ENCODE measurements at places on chromosomes 5 and 9.

GRCh38 chr5:33824516-33825195, 67.1 kb downstream of the ADAMTS12 start:
- DNase-seq, result no peak

- no peak for DNase-seq
Observed at GRCh38 chr9:128729302-128729701, 5.4 kb upstream of the ZDHHC12 start.

DNA sequence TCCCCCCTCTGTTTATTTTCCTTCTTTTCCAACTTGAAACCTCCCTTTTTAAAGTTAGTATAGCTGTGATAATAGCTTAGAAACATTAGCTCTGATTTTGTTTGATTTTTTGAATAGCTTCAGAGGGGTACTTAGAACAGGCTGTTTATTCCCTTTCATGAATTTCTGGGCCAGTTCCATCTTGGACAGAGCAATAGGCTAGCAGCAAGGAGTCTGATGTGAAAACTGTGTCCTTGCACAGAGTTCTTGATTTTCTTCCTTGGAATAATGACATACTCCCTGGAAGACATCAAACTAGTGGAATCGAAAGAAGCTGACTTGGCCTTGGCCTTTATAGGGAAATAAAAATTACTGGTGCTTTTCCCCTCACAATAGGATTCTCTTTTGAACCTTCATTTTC, 32.9 kb downstream of the NTRK2 start:
- no peak for DNase-seq

GRCh38 chr9:14273696-14274121, 40.2 kb downstream of the NFIB start:
- DNase-seq, result no peak

DNA sequence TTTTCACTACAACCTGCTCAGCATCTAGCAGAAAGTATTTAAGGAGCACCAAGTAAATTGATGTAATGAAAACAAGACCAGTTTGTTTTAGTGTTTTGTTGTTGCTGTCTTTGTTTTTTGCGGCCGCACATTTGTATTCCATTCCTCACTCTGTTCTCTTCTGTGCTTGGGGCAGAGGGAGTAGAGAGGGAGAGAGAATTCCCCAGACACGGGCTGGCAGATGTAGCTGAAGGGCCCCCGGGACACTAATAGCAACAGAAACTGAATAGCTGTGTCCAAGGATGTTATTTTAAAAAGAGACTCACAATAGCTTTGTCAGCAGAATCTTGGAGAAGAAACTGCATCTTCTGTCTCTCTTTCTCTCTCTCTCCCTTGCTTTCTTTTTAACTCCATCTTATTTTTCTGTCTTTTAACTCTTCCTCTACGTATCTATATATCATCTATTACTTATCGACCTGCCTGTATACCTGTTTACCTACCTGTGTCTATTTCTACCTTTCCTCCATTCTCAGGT, 145.3 kb downstream of the PAPPA start:
- no peak for DNase-seq

DNA sequence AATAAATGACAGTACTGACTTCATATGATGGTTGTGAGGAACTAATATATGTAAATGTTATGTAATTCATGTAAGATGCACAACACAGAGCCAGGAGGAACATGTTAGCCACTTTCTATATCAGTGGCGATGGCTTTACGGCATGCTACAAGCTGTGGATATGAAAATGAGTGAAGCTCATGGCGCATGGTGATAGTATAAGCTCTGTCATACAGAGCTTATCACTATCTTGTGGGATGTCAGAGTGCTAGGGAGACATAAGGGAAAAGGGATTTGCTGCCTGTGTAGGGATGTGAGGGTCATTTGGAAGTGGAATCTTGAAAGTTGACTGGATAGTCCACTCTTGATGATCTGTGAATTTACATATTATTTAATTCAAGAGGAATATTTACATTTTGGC, 13.6 kb downstream of the CPEB4 start:
- no peak for DNase-seq

GRCh38 chr5:65482736-65483545, 1.2 kb upstream of the ADAMTS6 start:
- DNase-seq, result no peak

DNA sequence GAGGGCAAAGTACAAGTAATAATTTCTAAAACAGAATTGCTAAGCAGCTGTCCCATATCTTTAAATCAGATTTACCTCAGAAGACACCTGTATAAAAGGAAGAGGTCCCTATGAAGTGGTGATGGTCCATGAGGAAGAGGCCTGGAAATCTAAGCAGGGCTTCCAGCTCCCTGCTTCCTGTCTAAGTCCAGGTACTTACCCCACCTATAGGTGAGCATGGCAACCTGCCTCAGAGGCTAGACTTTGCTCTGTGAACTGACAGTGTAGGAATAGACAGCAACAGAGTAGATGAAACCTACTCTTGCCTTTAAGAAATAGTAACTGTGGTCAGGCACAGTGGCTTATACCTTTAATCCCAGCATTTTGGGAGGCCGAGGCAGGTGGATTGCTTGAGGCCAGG, 55.8 kb upstream of the ARRDC3 start:
- DNase-seq, result no peak

DNA sequence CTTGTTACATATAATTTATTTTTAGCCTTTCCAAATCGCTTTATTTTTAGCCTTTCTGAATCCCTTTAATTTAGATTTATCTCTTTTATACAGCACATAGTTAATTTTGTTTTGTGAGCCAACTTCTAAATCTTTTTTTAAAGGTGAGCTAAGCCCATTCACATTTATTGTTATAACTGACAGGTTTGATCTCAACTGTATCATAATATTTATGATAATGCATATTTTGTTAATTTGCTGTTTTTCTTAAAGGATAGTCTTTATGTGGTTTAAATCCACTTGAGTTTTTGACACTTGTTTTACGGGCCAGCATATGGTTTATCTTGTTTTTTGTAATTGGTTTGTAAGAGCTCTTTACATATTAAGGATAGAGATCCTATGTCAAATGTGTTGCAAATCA, 177.8 kb upstream of the SMIM23 start:
- no peak for DNase-seq

DNA sequence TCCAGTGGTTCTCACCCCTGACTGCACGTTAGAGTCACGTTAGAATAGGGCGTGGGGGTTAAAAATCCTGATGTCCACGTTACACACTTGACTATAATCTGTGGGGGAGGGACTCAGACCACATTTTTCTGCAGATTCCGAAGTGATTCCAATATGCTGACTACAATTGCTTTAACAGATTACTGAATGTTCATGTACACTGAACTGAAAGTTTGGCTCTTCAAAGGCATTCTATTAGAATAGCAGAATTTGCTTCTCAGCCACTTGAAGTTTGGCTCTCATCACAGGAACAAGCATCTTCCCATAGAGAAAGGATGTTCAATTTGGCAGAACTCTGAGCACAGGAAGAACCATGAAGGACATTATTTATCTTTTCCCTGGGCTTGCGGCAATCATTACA, 84.5 kb downstream of the HAPLN1 start:
- DNase-seq, result no peak

- no peak for DNase-seq
Observed at GRCh38 chr5:29963956-29964355, 1229.5 kb upstream of the CDH6 start.

DNA sequence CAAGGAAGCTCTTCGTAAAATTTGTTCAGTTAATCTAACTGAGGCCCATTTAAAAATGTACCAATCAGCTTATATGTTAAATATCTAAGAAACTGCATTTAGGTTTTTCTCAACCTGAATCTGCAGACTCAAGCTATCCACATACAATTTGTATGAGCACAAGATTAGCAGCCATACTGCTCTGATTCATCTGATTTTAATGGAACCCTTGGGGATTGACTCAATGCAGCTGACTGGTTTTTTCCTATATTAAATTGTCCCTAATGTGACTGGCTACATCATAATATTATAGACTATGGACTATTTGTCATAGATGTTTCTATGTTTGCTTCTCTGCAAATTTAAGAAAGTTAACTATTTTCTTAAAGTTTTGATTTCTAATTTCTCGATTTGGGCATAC, 451.0 kb upstream of the TUSC1 start:
- DNase-seq, result no peak

- no peak for DNase-seq
Observed at GRCh38 chr5:158423623-158424200, 564.8 kb upstream of the CLINT1 start.

GRCh38 chr5:84378420-84378819, 6.3 kb downstream of the EDIL3 start:
- DNase-seq, result no peak

DNA sequence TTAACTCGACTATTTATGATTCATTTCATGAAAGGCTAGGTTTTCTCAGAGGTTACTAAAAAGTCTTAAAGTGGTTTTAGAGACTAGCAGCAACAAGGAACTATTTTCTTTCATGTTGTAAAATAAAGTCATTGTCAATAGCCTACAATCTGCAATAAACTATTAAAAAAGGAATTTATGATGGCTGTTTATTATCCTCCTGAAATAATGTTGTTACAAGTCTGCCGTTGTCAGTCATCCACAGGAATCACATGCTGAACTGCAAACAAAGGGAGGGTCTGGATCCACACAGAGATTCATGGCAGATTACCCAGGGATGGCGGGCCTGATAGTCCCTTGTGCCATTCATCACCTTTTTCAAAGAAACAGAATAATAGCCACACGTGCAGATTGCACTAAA, 49.2 kb downstream of the TMEM174 start:
- no peak for DNase-seq

DNA sequence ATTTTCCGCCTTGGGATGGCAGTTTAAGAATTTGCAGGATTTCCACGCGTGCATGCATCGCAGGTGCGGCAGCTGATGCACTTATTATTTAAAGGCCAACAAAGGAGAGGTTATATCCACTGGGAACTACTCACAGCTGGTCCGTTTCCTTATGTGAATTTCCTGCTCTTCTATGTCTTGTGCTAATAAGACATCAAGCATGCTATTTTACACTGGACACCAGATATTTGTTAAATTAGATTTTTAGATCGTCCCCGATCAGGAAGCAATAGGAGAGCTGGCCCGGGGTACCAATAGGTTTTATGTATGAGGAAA, 476 bp upstream of the DTWD2 start:
- DNase-seq, result no peak

GRCh38 chr9:75979362-75979761, 88.9 kb downstream of the PCSK5 start:
- no peak for DNase-seq
